CD4-positive, CD25-positive, alpha-beta regulatory T cell (primary cell): ENCODE measurements at places on chromosomes 1 and 21. TPM values are rescaled to one million over a fixed set of nuclear protein-coding genes. Genes with fewer than 3 reads are reported as not detected.

- H3K4me1 ChIP-seq = peaks cover 54% of the 10 kb centered on the region
- H3K27ac ChIP-seq = peak overlapping the region; percentile 91
- DNase-seq = peak; percentile 46
- no peaks in the 10 kb centered on the region for H3K27me3 ChIP-seq
Measured at GRCh38 chr1:154325583-154326545, 539 bp downstream of the ATP8B2 start.

Gene TMEM82
- total RNA-seq = not detected

DNA sequence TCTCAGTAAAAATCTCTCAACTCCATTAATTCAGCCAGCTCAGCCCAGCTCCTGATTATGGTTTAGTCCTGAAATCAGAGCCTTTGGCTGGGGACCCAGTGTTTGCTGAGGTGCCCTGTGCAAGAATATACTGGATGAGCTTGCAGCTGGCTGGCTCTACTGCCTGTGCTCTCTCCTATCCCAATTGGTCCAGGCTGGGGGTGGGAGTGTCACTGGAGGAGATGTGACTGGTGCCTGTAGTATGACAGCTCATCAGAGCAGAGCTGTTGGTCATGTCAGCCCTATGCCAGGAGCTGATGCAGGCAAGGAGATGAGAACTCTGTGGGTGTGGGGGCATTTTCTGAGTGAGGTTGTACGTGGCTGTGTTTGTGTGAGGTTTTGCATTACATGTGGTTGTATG lies 87.0 kb downstream of the TNR start:
- H3K36me3 ChIP-seq = no peaks in the 10 kb centered on the region
- H3K27me3 ChIP-seq = no peaks in the 10 kb centered on the region
- no peaks in the 10 kb centered on the region for H3K4me1 ChIP-seq
- DNase-seq = no peak

DNA sequence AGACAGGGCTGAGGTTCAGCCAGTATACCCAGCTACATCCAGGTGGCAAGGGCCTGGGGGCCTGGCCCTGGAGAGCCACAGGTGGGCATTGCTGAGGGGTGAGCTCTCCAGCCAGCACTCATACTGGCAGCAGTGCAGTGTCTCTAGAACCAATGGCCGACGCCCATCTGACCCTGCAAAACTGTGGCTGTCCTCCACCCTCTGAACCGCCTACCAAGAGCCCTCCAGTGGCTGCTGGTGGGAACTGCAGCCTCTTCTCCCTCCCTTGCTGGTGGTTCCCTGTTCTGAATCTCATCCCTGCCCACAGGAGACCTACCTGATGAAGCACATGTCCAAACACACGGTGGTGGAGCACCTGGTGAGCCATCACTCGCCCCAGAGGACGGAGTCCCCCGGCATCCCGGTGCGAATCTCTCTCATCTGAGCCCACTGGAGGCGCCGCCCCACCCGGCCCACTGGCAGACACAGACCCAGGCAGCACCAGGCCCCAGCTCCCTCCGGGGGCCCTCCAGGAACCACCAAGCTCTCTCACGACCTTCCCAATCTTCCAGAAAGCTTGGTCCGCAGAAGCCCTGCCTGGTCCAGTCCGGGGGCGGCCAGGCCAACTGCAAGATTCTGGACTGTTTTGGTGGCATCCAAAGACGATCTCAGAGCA lies 22.1 kb downstream of the A3GALT2 start:
- no peaks in the 10 kb centered on the region for H3K27me3 ChIP-seq
- peaks cover 9% of the 10 kb centered on the region for H3K36me3 ChIP-seq

DNA sequence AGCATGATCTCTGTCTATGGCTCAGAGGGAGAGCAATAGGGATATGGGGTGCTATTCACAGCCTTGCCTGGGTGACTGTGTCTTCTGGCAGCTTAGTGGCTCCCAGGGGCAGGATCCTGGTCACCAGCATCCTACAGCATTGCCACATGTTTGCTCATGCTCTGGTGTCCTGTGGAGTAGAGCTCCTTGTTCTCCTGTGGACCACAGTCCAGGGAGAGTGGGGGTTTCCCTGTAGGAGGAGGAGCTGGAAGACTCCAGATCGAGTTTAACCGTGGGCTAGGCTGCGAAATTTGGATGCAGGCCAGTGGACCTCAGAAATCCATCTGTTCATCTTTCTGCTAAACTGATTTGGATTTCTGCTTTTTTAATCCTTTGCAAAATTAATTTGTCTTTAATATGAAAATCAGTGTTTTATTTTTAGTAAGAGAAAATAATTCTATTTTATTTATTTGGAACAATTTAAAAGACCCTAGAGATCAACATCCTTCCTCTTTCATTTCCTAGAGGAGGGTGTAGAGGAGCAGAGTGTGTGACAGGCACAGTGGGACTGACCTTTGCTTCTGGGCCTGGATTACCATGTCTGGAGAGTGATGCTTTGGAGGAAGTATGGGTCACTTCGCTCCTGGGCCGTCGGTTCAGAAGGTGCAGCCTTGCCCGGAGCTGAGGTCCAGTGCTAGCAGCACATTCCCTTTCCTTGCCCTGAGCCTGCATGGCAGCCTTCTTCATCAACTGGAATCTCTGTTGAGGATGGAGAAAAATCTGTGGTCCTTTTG lies 17.4 kb downstream of the ADARB1 start:
- H3K27me3 ChIP-seq = no peaks in the 10 kb centered on the region
- DNase-seq = no peak
- no peak overlapping the region for H3K4me3 ChIP-seq
- H3K36me3 ChIP-seq = no peaks in the 10 kb centered on the region
- H3K4me1 ChIP-seq = peaks cover 19% of the 10 kb centered on the region

GRCh38 chr1:29725262-29725661 lies 488.9 kb downstream of the PTPRU start:
- H3K36me3 ChIP-seq = no peaks in the 10 kb centered on the region
- no peak overlapping the region for H3K27ac ChIP-seq
- no peaks in the 10 kb centered on the region for H3K4me1 ChIP-seq

GRCh38 chr21:29433366-29434059 lies 134.8 kb downstream of the BACH1 start:
- H3K27me3 ChIP-seq = no peaks in the 10 kb centered on the region
- no peak for DNase-seq
- peak overlapping the region; percentile 90 for H3K4me3 ChIP-seq
- H3K4me1 ChIP-seq = peaks cover 17% of the 10 kb centered on the region

Gene FCRLB
- total RNA-seq = not detected

DNA sequence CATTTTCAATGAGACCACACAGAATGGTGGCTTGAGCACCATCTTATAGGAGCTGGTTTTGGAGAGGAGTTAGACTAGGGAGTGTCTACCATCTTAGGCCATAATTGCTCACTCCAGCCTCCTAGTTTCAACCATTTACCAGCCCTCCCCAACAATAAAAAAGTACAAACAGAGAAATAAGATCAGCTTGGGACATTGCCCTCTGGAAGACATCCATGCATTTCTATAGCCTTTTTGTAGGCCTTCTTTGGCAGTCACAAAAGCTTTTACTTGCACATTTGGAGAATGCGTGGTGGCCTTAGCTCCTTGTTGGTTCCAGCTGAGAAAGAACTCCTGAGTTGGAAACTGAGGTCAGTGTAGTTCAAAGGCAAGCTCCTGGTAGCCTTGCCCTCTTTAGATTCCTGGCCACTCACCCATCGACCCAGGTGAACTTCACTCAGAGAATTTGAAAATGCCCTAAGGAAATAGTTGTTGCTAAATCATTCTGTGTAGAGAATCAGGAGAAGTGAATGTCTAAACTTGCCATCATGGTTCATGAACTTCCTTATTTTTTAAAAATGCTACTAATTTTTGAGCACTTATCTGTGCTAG lies 301.7 kb upstream of the PROX1 start:
- no peaks in the 10 kb centered on the region for H3K27me3 ChIP-seq
- no peaks in the 10 kb centered on the region for H3K4me1 ChIP-seq
- no peak overlapping the region for H3K27ac ChIP-seq
- no peak overlapping the region for H3K4me3 ChIP-seq
- no peak for DNase-seq

GRCh38 chr1:66292944-66293343 lies 241.0 kb upstream of the SGIP1 start:
- H3K27me3 ChIP-seq = no peaks in the 10 kb centered on the region
- no peaks in the 10 kb centered on the region for H3K36me3 ChIP-seq
- no peaks in the 10 kb centered on the region for H3K4me1 ChIP-seq

Gene FCGR3B
- not detected for total RNA-seq

Gene SH2D5
- total RNA-seq = not detected

GRCh38 chr1:6269296-6269695 lies 8.4 kb upstream of the GPR153 start:
- no peak overlapping the region for H3K4me3 ChIP-seq
- H3K4me1 ChIP-seq = no peaks in the 10 kb centered on the region
- no peak overlapping the region for H3K27ac ChIP-seq

GRCh38 chr1:11957398-11957797 lies 22.8 kb upstream of the MFN2 start:
- no peak for DNase-seq
- no peak overlapping the region for H3K4me3 ChIP-seq
- H3K36me3 ChIP-seq = no peaks in the 10 kb centered on the region
- H3K4me1 ChIP-seq = no peaks in the 10 kb centered on the region

- peaks cover 19% of the 10 kb centered on the region for H3K36me3 ChIP-seq
- H3K27ac ChIP-seq = no peak overlapping the region
- no peaks in the 10 kb centered on the region for H3K27me3 ChIP-seq
- H3K4me1 ChIP-seq = peaks cover 81% of the 10 kb centered on the region
- H3K4me3 ChIP-seq = no peak overlapping the region
- no peak for DNase-seq
Measured at GRCh38 chr1:2248127-2248826, 20.2 kb downstream of the SKI start.

Gene FCRL5
- total RNA-seq = 0.22 TPM

GRCh38 chr1:209074575-209075250 lies 508.8 kb upstream of the CAMK1G start:
- H3K4me1 ChIP-seq = no peaks in the 10 kb centered on the region
- no peak for DNase-seq
- no peak overlapping the region for H3K4me3 ChIP-seq

GRCh38 chr1:154270833-154271232 lies 1.6 kb upstream of the HAX1 start:
- H3K4me1 ChIP-seq = peaks cover 27% of the 10 kb centered on the region
- no peak overlapping the region for H3K4me3 ChIP-seq
- H3K27me3 ChIP-seq = no peaks in the 10 kb centered on the region
- no peak for DNase-seq

Gene HAPLN2
- not detected for total RNA-seq

GRCh38 chr1:22247527-22248245 lies 104.8 kb upstream of the WNT4 start:
- H3K36me3 ChIP-seq = no peaks in the 10 kb centered on the region
- H3K27me3 ChIP-seq = no peaks in the 10 kb centered on the region
- no peaks in the 10 kb centered on the region for H3K4me1 ChIP-seq

DNA sequence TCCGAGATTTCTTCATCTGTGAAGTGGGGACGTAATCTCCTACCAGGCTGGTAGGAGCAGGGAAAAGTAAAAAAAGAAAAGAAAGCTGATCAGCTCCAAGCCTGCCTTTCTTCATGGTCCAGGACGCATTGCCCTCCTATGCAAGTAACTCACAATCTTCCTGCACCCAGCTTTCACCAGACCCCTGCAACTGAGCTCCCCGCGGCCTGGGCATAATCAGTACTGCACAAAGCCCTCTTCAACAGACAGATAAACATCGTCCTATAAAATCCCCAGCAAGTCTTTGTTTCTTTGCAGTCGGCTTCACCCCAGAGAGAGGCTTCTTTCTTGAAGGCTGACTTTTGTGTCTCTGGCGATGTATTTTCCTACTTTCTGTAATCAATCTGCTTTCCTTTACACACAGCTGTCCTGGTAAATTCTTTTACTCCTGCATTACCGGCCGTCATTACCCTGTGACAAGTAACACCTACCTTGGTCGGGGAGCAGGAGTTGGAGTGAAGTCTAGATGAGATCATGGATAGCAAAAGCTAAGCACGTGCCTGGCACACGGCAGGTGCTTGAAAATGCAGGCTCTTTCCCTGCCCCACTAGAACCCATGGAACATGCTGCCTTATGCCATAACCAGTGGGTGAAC lies 8.3 kb downstream of the PADI1 start:
- no peak overlapping the region for H3K4me3 ChIP-seq
- H3K4me1 ChIP-seq = peaks cover 11% of the 10 kb centered on the region
- DNase-seq = no peak

Gene GNG4
- total RNA-seq = not detected

Gene HFM1
- total RNA-seq = not detected

- DNase-seq = no peak
- H3K27me3 ChIP-seq = no peaks in the 10 kb centered on the region
- no peaks in the 10 kb centered on the region for H3K4me1 ChIP-seq
- no peak overlapping the region for H3K4me3 ChIP-seq
- H3K27ac ChIP-seq = no peak overlapping the region
Measured at GRCh38 chr1:209048941-209049669, 534.4 kb upstream of the CAMK1G start.
